ENCODE measurements at places on chromosomes 5 and 9.
A peak's percentile ranks its signal among the peaks of the same experiment; 100 is the strongest.

DNA sequence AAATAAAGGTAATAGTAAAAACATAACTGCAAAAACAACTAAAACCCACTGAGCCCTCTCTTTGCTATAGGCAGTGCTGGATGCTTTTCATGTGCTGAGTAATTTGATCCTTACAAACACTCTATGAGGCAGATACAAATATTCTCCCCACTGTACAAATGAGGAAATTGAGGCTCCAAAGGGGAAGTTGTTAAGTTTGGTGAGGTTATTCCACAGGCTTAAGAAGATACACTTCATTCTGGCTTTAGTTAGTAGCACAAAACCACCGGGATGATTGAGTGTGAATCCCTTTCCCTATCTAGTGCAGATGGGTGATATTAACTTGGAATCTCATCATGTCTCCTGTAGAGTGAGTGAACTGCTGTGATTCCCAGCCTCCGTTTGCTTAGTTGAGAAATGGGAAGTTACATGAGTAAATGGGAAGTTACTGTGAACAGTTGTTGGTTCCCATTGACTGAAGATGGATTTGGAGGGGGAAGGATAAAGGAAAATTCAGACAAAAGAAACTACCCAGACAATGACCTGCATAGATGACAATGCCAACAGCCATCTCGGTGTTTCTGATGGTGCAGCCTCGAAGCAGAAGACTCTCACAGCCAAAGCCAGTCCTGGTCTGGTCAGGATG, 208.3 kb downstream of the ATP10B start:
- no peak for ATAC-seq

DNA sequence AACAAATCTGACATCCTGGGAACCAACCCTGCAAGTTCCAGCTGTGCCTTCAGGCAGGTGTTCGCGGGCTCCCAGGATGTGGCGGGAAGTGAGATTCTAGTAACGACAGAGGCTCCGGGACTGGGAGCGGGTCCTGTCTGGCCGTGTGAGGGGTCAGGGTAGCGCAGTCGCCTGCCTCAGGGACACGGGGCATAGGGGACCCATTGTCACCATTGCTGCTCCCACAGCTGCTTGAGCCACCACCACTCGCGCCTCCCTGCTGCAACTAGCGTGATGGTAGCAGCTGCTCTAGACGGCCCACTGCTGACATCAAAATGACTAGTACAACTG, 468.5 kb downstream of the CDH9 start:
- peak; percentile 27 for ATAC-seq

- ATAC-seq: no peak
Observed at GRCh38 chr5:84344788-84345187, 39.9 kb downstream of the EDIL3 start.

DNA sequence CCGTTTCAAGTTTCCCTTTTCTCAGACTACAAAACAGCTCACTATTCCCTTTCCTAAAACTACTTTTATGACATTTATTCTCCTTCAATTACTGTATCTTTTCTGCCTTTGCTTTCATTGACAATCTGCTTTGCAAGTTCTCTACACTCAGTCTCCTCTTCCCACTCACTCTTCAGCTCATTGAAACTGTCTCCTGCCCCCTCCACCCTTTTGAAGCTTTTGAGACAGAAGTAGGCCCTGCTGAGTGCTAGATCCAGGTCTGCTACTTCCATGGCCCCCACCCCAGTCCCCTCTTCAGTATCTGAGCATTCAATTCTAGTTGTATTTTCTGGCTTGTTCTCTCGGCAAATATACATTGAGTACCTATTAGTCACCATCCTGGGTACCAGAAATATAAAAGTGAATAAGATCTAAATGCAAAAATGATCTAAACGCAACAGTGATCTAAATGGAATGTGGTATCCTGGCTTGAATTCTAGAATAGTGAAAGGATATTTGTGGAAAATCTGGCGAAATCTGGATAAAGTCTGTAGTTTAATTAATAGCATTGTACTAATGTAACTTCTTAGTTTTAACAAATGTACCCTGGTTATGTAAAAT, 58.4 kb downstream of the OR2K2 start:
- no peak for ATAC-seq

GRCh38 chr5:180135128-180135955, 63.8 kb upstream of the RNF130 start:
- ATAC-seq: no peak

DNA sequence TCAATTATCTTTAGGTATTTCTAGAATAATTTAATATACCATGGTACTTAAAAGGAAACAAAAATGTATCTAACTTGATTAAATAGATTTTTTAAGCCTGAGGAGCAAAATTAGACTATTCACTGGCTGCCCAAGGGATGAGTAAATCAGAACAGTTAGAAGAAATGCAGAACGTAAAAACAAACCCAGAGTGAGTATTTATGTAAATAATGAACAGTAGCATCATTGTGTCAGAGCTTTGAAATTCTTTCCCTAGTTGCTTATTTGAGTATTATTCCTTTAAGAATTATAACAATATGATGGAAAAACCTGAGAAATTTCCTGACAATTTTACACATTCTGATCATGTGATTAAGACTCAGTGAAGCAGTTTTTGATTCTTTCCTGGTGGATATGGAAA, 200.9 kb downstream of the GDNF start:
- no peak for ATAC-seq

DNA sequence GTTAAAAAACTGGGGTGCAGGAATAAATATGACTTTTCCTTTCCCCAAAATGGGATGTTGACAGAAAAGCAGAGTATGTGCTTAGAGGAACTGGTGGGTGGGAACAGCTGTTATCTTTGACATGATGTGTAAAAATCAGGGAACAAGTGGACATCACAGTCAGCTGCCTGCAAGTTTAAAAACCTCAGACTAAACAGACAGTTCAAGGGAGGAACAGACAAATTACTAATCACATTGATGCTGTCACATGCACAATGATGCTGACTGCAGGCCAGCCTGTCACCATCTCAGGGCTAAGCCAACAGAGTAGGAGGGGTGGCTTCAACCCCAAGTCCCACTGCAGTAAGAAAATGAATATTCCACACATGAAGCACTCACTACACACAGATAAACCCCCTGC, 38.2 kb upstream of the UBAP2 start:
- no peak for ATAC-seq

DNA sequence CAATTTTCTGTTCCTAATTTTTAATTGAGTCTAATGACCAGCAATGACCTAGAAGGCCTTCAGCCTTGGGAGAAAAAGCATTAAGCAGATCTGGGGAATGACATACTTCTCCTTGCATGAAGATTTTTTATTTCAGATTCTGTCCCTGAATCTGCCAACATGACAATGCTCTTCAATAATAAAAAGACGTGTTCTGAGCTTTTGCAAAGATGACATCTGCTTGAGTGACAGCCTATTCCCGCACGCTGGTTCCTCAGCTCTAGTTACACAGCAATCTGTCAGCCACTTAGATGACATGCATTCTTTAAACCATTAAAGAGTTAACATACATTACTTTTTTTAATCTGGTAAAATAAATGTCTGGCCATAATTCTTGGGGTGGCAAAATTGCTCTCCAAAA, 129.3 kb upstream of the CDH6 start:
- no peak for ATAC-seq

- ATAC-seq: peak; percentile 94
Observed at GRCh38 chr5:36724467-36725332, 118.3 kb downstream of the SLC1A3 start.

GRCh38 chr9:642014-642413, 199.5 kb upstream of the DMRT1 start:
- no peak for ATAC-seq

DNA sequence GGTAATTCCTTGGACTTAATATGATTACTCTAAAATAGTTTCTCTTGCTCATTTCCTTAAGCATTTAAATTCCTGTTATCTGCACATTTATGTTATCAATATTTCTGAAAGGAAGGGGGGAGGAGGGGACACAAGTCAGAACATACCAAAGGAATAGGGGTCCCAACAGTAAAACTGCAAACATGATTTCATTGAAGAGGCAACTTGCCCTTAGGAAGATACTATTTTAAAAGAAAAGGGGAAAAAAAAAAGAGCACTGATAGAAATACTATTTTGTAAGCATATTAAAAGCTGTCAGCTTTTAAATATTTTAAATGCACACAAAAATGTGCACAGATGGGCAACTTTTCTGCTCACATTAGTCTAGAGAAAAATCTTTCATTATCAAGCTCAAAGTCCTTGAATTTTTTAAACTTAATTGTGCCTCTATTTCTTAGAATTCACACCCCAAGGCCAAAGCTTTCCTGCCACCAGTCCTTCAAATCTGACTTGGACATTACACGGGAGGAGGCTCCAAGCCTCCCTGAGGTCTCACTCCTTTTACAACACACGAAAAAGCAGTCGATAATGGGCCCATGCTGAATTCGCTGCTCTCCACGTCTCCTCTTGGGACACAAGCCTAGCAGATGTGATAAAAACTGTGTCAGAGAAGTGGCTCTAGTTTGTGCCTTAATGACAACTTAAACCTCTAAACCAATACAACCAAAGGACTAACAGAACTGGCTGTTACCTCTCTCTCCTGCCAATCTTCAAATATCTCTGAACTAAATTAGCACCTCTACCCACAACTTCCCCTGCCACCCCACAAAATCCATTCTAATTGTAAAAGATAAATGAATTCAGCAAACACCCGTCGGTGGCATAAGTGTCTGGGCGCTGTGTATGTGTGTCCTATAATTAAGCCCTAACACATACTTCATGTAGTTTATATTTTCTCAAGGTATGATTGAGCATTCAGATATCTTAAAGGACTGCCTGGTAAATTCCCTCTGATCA, 154.3 kb downstream of the DENND1A start:
- no peak for ATAC-seq

DNA sequence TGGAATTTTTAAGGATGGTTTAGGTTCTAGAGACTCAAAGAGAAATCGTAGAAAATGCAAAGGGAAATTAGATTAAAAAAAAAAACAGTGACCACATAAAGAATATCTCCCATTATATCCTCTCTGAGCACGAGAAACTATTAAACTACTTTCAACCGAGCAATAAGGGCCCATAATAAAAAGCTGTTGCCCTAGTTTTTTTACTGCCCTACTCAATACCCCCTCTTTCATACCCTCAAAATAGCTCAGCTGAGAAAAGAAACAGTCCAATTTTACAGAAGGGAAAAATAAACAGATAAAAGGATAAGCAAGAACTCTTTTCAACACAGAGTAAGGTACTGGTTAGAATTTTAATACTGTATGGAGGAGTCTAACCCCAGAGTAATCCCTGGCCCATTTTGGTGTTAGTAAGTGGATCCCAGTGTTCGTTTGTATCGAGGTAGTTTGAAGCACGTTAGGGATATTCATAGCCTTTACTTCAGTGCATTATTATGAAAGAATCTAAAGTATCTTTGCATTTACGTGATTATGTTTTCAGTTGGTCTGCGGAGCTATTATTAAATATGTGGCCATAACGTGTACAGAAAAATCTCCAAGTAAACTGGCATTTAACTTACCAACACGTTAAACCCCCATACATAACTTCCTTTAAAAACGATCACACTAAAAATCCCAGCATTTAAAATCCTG, 980 bp upstream of the RHOBTB3 start:
- no peak for ATAC-seq

DNA sequence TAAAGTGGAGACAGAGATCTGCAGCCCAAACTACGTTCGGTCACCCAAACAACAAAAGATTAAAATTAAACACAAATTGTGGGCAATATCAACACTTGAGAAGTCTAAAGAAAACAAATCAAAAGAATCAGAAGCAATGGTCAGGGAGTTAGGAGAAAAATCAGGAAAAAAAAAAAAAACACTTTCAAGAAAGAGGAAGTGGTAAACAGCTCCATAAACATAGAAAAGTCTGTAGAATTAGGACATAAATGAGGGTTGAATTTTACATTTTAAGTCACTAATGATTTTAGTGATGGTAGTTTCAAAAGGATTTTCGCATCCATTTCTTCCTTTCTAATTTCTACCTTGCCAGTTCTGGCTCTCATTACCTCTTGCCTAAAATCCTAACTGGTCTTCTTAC, 10.1 kb downstream of the RNF145 start:
- no peak for ATAC-seq

DNA sequence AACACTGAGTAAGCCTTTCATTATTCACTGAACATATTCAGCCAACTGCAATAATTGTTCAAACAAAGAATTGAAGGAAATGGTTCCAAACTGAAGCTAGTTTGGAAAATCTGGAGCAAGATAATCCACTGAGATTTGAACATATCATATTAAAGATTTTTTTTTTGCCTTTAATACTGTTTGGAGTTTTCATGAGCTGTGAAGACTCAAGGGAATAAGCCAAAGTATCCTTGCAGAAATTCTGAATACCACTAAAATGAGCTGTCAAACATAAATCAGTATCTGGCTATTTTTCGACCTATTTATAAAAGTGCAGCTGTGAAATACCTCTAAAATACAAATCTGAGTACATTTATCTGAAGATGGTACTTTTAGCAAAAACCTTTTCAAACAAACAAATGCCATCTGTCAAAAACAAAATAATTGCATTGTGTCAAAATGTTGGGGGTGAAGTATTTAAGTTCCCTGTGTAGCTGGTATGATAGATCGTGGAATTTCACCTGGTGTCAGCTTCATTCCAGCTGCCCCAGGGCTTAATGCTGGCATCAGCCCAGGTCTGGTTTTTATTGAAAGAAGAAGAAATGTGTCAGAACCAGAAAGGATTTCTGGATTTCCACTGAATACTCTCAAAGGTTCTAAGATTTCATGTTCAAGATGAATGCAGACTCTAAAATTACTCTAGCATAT, 149.0 kb upstream of the GRAMD2B start:
- ATAC-seq: no peak

- ATAC-seq: no peak
Observed at GRCh38 chr5:113070901-113071300, 94.3 kb downstream of the DCP2 start.

GRCh38 chr5:150780187-150780692, 1.7 kb downstream of the SMIM3 start:
- peak; percentile 84 for ATAC-seq

- no peak for ATAC-seq
Observed at GRCh38 chr9:70549926-70550325, 135.5 kb upstream of the KLF9 start.

GRCh38 chr9:94780516-94780950, 54.0 kb downstream of the AOPEP start:
- ATAC-seq: peak; percentile 87

GRCh38 chr9:326667-327066, 112.0 kb downstream of the DOCK8 start:
- ATAC-seq: no peak

DNA sequence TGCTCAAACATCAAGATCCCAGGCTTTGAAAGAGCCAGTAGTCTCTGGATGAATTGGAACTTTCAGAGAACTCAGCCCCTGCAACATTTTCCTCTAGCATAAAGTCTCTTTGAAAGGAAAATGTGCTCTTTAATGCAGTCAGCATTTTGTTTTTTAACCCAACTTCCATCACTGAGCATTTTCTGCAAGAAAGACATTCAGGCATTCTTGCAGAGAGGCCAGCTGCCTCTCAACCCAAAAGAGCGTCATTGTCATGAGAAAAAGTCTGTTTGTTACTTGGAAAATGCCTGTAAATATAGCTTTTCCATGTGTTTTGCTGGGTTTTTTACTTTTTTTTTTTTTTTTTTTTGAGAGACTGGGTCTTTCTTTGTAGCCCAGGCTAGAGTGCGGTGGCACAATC, 225.0 kb downstream of the ADAMTSL1 start:
- no peak for ATAC-seq

GRCh38 chr9:135670721-135671590, 7.8 kb downstream of the LCN9 start:
- no peak for ATAC-seq

All from stimulated activated memory B cell treated with anti-CD40 and anti-IgM and Interleukin-4, amounts not matched to agents 10 μg/mL and 1 μg/mL and 100 μg/mL, for 72 hours (primary cell).